IMR-90 (cell line): ENCODE measurements at places on chromosomes 7 and 10. TPM values are rescaled to one million over a fixed set of nuclear protein-coding genes. Genes with fewer than 3 reads are reported as not detected.
A peak's percentile ranks its signal among the peaks of the same experiment; 100 is the strongest.

ZNF248 gene
- 5.7 and 6.7 TPM in 2 replicates for total RNA-seq

NPSR1 gene
- total RNA-seq = not detected in 2 replicates

CASP7 gene
- 16.7 and 20.3 TPM in 2 replicates for total RNA-seq

VWDE gene
- 0.18 and 0.28 TPM in 2 replicates for total RNA-seq

MACROH2A2 gene
- total RNA-seq = 16.7 and 17.4 TPM in 2 replicates

DNA sequence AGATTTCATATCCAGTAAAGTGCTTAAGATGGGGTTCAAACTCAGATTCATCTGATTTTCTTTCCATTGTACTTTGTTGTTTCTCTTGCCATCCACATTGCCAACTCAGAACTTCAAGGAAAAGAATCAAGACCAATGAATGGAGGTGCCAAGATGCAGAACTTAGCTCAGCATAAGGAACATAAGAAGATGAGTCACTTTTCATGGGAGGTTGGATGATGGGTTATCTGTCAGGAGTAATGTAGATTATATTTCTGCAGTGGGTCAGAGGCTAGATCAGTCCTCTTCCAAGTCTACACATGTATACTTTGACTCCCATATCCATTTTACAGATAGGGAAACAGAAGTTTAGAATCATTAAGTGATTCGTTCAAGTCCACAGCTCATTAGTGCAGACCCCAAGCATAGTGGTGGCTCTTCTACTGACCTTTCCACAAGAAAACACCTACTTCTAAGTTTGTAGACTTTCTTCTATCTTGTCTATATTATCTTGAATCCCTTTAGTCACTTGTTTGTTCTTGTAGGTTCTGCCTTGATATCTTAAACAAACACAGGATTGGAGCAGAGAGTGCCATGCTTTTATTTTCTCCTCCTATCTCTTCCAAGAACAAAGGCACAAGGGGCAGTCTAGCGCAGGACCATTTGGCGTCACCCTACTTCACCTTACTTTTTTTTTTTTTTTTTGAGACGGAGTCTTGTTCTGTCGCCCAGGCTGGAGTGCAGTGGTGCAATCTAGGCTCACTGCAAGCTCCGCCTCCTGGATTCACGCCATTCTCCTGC, 14.0 kb upstream of the ADD3 start:
- H3K4me3 ChIP-seq = no peak overlapping the region
- H3K27ac ChIP-seq = no peak overlapping the region
- H3K4me1 ChIP-seq = peaks cover 3% of the 10 kb centered on the region; the same call in 1 of the 2 replicates
- H3K36me3 ChIP-seq = no peaks in the 10 kb centered on the region

DNA sequence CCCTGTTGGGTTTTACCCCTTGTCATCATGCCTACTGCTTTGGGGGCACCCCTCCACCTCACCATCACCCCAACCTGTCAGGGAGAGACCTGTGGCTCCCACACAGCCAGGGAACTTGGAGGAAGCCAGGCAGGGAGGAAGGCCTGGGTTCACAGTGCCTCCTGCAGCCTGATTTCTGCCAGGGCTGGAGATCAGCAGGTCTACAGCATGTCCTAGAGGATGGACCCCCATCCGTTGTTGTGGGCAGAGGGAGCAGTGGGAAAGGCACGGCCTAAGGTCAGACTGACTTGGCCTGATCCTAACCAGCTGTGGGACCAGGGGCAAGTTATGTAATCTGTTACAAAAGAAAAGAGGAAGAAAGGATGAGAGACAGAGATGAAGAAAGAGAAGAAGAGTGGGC, 28.2 kb downstream of the ZCCHC24 start:
- peaks cover 37% of the 10 kb centered on the region for H3K4me1 ChIP-seq
- peaks cover 67% of the 10 kb centered on the region for H3K36me3 ChIP-seq
- no peaks in the 10 kb centered on the region for H3K27me3 ChIP-seq
- H3K27ac ChIP-seq = no peak overlapping the region
- H3K4me3 ChIP-seq = no peak overlapping the region

GRCh38 chr10:98848361-98848760, 387.3 kb downstream of the HPSE2 start:
- no peak overlapping the region for H3K4me3 ChIP-seq
- H3K27ac ChIP-seq = no peak overlapping the region
- H3K4me1 ChIP-seq = no peaks in the 10 kb centered on the region
- no peaks in the 10 kb centered on the region for H3K36me3 ChIP-seq

GRCh38 chr10:87804939-87805569, 13.0 kb downstream of the ATAD1 start:
- H3K27ac ChIP-seq = no peak overlapping the region
- H3K27me3 ChIP-seq = no peaks in the 10 kb centered on the region
- H3K36me3 ChIP-seq = peaks cover 11% of the 10 kb centered on the region
- no peak overlapping the region for H3K4me3 ChIP-seq

GRCh38 chr7:11707606-11708193, 124.3 kb downstream of the THSD7A start:
- DNase-seq = no peak
- H3K36me3 ChIP-seq = no peaks in the 10 kb centered on the region
- no peak overlapping the region for H3K4me3 ChIP-seq
- no peak overlapping the region for H3K27ac ChIP-seq
- no peaks in the 10 kb centered on the region for H3K27me3 ChIP-seq

DNA sequence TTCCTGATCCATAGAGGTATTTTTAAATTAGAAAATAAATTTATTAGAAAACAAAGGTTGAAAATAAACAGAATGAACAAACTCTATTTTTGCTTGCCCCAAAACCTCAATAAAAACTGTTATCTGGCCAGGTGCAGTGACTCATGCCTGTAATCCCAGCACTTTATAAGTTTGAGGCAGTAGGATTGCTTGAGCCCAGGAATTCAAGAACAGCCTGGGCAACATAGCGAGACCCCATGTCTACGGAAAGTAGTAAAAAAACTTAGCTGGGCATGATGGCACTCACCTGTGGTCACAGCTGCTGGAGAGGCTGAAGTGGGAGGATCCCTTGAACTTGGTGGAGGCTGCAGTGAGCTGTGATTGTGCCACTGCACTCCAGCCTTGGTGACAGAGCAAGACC, 10.3 kb downstream of the SLK start:
- H3K27ac ChIP-seq = no peak overlapping the region
- no peak for DNase-seq
- no peak overlapping the region for H3K4me3 ChIP-seq

DNA sequence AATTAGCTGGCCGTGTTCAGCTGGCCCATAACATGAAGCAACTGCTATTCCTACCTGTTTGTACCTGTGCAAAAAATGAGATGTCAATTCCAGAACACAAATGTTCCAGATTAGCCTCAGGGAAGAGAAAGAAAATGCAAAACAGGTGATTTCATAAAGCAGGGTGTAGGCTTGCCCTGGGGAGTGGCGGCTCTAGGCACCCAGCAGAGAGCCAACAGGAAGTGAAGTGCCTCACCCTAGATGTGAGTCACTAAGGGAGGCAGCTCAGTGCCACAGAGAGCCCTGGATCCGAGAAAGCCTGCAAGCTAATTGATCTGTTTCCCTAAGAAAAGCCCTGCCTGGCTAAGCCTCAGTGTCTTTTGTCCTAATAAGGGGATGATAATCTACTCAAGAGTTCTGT, 240.0 kb downstream of the ARHGAP21 start:
- no peak overlapping the region for H3K4me3 ChIP-seq
- peaks cover 9% of the 10 kb centered on the region; the same call in 1 of the 2 replicates for H3K36me3 ChIP-seq
- peak; percentile 28 for DNase-seq

GRCh38 chr7:142604671-142605070, 144.6 kb upstream of the PRSS1 start:
- H3K4me3 ChIP-seq = no peak overlapping the region
- no peak for DNase-seq
- no peak overlapping the region for H3K27ac ChIP-seq
- H3K27me3 ChIP-seq = 0 out of 2 replicates have a peak, but pooled peaks cover 3% of the 10 kb centered on the region
- no peaks in the 10 kb centered on the region for H3K36me3 ChIP-seq
- no peaks in the 10 kb centered on the region for H3K4me1 ChIP-seq

GRCh38 chr7:129664029-129665012, 52.8 kb downstream of the NRF1 start:
- no peaks in the 10 kb centered on the region for H3K27me3 ChIP-seq
- peaks cover 13% of the 10 kb centered on the region for H3K36me3 ChIP-seq
- DNase-seq = peak; percentile 83
- no peak overlapping the region for H3K27ac ChIP-seq
- no peak overlapping the region for H3K4me3 ChIP-seq
- H3K4me1 ChIP-seq = peaks cover 4% of the 10 kb centered on the region; the same call in 1 of the 2 replicates

- no peaks in the 10 kb centered on the region for H3K27me3 ChIP-seq
- no peak overlapping the region for H3K4me3 ChIP-seq
- peaks cover 5% of the 10 kb centered on the region; the same call in 1 of the 2 replicates for H3K4me1 ChIP-seq
- peak; percentile 80 for DNase-seq
- no peak overlapping the region for H3K27ac ChIP-seq
- H3K36me3 ChIP-seq = peaks cover 7% of the 10 kb centered on the region
These were observed 68.7 kb downstream of the TAX1BP1 start for GRCh38 chr7:27808626-27809025.

GRCh38 chr7:151232917-151233701, 826 bp downstream of the CHPF2 start:
- peaks cover 34% of the 10 kb centered on the region for H3K36me3 ChIP-seq
- peak overlapping the region; percentile 76 for H3K4me3 ChIP-seq
- H3K27me3 ChIP-seq = no peaks in the 10 kb centered on the region
- peak; percentile 89 for DNase-seq
- H3K27ac ChIP-seq = peak overlapping the region; percentile 84
- peaks cover 12% of the 10 kb centered on the region for H3K4me1 ChIP-seq

DNA sequence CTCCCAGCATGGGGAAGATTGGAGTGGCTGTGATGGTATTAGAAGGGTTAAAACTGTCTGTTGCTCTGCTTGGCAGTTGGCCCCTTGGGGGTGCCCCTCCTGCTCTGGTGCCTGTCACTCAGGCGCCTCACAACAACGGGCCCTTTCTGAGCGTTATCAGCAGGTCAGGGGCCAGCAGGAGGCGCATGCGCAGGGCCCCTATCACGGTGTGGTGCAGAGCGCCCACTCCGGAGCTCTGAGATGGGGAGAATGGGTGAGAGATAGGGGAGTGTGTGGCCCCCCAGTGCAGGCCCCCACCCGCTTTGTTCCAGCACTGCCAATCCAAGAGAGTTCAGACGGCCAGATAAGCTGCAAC, 24.8 kb downstream of the GBX1 start:
- H3K4me1 ChIP-seq = no peaks in the 10 kb centered on the region
- no peak for DNase-seq
- no peaks in the 10 kb centered on the region for H3K27me3 ChIP-seq
- H3K27ac ChIP-seq = no peak overlapping the region
- no peak overlapping the region for H3K4me3 ChIP-seq

DNA sequence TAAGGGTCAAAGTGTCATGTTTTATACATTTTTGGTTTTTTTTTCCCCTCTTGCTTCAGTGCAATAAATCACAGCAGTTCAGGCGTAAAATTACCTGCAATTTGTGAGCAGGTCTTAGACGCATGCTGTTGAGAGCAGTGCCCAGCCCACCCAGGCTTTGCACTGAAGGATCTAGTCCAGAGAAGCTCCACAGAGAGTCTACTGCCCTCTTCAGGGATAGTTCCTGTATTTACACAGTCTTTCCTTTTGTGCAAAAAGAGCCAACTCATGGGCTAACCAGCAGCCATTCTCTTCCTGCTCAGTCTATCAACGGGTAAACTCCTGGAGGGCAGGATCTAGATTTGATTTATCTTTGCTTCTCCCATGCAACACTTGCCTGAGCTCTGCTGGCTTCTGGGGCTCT, 82.2 kb upstream of the NAMPT start:
- no peaks in the 10 kb centered on the region for H3K4me1 ChIP-seq
- H3K27ac ChIP-seq = no peak overlapping the region
- H3K4me3 ChIP-seq = no peak overlapping the region

- peak; percentile 54 for DNase-seq
- no peaks in the 10 kb centered on the region for H3K27me3 ChIP-seq
These were observed 3.6 kb downstream of the CCDC71L start for GRCh38 chr7:106657085-106657991.

DNA sequence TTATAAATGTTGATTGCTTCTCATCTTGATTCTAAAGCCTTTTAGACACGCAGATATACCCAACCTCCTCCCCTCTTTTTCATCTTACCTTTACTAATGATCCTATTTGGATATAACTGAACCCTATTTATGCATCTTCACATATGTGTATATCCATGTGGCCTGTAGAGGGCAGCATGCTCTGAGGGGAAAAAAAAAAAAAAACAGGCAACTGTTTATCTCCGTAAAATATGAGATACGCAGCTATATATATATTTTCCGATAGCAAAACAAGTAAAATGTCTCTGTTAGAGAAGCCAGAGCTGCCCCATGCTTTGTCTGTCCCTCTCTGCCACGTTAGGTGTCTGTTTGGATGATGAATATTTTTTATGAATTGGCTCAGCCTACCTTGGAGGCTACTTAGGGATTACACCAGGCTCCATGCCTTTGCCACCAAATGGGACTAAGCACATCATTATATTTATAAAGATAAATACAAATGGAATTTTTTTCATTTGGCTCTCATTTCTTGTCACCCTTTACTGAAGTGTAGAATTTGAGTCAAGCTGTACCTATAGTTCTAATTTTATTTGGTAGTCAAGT, 174.8 kb upstream of the FZD1 start:
- H3K36me3 ChIP-seq = no peaks in the 10 kb centered on the region
- DNase-seq = peak; percentile 48
- peak overlapping the region; percentile 33; the same call in 1 of the 2 replicates for H3K4me3 ChIP-seq
- H3K4me1 ChIP-seq = no peaks in the 10 kb centered on the region
- no peaks in the 10 kb centered on the region for H3K27me3 ChIP-seq

DNA sequence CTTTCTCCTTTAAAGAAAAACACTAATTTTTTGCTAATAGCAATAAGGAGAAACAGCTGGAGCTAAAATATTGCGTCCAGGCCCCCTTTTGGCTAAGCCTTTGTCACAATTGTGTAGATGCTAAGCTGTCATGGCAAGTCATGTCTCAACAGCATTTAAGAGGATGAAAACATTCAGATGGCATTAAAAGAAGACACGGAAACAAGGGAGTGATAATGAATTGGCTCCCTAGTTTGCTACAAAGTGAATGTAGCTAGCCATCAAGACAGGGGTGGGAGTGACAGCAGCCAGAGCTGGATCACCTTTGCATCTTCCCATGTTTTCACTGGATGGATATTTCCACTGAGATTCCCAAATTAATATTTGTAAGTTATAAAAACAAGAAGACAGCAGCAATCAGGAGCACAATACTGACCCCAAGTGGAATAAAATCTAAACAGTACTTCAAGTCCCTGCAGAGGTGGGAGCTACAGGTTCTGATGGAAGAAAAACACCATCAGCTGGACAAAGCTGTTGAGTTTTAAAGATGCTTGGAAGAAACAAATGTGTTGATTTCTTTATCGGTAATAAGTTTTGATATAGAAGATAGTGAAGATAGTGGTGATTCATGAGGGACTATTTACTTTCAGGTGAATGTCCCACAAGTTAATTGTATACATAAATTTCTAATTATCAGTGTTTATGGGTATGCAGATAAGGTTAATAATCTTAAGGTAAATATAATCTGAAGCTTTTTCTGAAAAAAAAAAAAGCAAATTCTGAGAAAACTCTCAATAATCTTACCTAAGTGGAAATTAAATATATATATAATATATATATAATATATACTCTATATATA, 129.4 kb downstream of the SLC16A9 start:
- peaks cover 3% of the 10 kb centered on the region; the same call in 1 of the 2 replicates for H3K4me1 ChIP-seq
- peak; percentile 58 for DNase-seq
- H3K36me3 ChIP-seq = no peaks in the 10 kb centered on the region
- peaks cover 2% of the 10 kb centered on the region; the same call in 1 of the 2 replicates for H3K27me3 ChIP-seq

GRCh38 chr10:69492091-69492745, 41.0 kb downstream of the TSPAN15 start:
- no peak overlapping the region for H3K27ac ChIP-seq
- no peaks in the 10 kb centered on the region for H3K36me3 ChIP-seq
- no peak overlapping the region for H3K4me3 ChIP-seq
- no peaks in the 10 kb centered on the region for H3K4me1 ChIP-seq
